ENCODE measurements at places on chromosomes 1 and 21.

DNA sequence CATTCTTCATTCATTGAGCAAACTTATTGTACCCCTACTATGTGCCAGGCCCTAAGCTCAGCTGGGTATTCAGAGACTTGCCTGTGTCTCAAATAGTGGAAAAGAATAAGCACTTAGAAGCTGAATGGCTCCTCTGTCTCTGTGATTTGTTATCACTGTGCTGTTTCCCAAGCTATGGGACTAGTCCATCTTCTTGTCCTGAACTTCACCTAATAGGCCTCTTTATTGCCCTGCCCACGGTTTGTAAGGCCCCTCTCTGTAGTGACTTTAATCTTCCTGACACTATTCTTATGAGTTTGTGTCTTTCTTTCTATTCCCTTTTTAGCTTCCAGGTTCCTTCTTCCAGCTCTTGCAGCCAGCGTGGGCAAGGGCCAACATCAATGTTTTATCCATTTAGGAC, 85.4 kb upstream of the LPGAT1 start:
- no peak for DNase-seq

- DNase-seq, result no peak
Observed at GRCh38 chr1:111219557-111220286, 7.8 kb upstream of the CHI3L2 start.

DNA sequence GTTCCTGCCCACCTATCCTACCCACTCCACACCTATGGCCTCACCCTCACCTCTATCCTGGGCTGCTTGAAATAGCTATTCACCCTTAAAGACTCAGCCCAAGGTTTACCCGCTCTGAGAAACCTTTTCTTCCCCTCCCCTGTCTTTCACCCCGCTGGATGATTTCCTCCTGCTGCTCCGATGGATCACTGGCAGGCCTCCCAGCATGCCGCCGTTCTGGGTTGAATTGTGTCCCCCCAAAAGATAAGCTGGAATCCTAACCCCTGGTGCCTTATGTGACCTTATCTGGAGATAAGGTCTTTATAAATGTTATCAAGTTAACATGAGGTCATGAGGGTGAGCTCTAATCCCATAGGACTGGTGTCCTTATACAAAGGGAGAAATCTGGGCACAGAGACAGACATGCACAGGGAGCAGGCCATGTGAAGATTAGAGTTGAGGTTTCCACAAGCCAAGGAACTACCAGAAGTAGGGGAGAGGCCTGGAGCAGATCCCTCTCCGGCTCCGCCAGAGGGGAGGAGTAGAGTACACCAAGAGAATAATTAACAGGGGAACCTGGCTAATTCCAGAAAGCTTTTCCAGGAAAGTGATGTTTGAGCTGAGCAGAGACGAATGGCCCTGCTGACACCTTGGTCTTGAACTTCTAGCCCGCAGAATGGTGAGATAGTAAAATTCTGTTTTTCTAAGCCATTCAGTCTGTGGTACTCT, 110.0 kb upstream of the SERBP1 start:
- no peak for DNase-seq

DNA sequence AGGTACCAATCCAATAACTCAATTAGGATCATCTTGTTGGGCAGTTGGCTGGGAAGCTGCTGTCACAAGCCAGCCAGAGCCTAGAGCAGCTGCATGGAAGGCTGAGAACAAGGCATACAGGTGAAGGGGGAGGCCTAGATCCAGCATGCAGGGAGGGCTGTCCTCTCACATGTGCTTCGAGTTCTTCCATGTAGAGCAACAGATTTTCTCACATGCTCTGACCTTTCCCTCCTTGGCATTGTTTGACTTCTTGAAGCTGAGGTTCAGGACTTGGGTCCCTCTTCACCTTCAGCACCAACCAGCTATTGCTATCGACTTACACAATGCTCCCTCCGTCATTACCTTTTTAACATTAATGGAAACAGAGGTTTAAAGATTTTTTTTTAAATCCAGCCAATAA, 257.7 kb downstream of the ATG4C start:
- DNase-seq, result no peak

DNA sequence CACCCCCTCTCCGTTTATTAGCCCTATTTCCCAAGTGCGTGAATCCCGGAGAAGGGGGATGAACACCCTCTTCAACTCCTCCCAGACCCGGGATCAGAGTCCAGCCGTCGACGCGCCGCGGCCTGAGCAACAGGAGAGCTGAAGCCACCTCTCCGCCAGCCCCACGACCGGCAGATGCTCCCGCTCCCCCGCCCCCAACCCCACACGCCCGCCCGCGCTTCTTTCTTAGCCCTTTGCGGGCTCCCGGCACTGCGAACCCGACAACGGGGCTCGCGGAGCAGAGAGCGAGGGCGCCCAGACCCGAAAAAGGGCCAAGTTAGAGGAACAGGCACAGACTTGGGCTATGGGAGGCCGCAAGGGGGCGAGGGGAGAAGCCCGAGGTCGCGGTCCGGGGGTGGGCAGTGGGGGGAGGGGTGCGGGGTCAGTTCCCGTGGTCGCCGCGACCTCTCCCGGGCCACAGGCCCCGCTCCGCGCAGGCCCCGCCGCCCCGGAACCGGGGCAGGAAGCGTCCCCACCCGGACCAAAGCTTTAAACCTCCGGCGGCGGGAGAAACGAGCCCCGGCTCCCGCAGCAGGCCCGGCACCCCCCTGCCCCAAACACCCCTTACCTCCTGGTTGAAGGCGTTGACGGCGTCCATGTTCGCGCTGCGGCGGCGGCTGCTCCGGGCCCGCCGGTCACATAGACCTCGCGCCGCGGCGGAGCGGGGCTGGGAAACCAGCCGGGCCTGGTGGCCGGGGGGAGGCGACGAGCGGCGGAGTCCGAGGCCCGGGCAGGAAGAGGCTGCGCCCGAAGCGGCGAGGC, 662 bp downstream of the SCAF4 start:
- peak; percentile 15 for DNase-seq

- DNase-seq, result no peak
Observed at GRCh38 chr1:157966031-157966537, 27.4 kb upstream of the KIRREL1 start.

- DNase-seq, result no peak
Observed at GRCh38 chr1:68317543-68317942, 85.2 kb upstream of the WLS start.

GRCh38 chr21:31180256-31181081, 142.2 kb upstream of the KRTAP19-8 start:
- no peak for DNase-seq

DNA sequence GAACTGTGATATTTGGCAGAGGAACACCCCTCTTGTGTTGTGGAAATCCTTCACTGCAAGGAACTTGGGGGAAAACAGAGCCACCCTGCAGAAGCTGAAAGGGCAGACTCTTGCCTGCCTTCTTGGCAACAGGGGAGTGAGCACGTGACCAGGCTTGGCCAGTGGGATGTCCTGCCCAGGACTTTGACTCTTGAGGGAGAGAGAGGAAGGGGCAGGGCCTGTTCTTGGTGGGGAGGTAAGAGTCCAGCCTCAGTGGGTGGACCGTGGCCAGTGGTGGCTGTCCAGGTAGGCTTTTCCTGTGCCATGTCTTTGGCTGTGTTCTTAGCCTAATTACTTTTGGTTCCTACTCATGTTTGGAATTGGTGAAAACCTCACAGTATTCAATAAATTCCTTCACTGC, 8.6 kb upstream of the AK2 start:
- DNase-seq, result no peak

GRCh38 chr1:208207388-208208131, 36.6 kb downstream of the PLXNA2 start:
- no peak for DNase-seq

GRCh38 chr1:204478172-204478899, 16.3 kb downstream of the PIK3C2B start:
- DNase-seq, result no peak

DNA sequence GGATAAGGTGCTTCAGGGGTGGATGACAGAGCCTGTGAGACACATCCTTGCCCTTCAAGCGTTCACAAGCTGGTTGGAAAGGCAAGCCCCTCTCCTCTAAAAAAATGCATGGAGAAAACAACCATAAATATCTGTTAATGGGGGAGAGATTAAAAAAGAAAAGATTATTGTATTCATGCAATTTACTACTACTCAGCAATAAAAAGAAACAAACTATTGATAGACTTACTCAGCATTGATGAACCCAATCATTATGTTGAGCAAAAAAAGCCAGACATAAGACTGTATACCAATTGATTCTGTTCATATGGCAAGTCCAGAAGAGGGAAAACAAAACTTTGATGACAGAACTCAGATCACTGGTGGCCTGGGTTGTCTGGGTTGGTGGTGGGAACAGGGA, 138.7 kb upstream of the IRF2BP2 start:
- DNase-seq, result no peak

Measured in stimulated activated CD8-positive, alpha-beta memory T cell treated with anti-CD3 and anti-CD28 coated beads, Interleukin-15, amount 100 ng/mL, for 24 hours (primary cell).